ENCODE measurements at places on chromosomes 3 and 15. TPM values are rescaled to one million over a fixed set of nuclear protein-coding genes. Genes with fewer than 3 reads are reported as not detected.

The FANCD2 gene
- total RNA-seq = 26.8 TPM

DNA sequence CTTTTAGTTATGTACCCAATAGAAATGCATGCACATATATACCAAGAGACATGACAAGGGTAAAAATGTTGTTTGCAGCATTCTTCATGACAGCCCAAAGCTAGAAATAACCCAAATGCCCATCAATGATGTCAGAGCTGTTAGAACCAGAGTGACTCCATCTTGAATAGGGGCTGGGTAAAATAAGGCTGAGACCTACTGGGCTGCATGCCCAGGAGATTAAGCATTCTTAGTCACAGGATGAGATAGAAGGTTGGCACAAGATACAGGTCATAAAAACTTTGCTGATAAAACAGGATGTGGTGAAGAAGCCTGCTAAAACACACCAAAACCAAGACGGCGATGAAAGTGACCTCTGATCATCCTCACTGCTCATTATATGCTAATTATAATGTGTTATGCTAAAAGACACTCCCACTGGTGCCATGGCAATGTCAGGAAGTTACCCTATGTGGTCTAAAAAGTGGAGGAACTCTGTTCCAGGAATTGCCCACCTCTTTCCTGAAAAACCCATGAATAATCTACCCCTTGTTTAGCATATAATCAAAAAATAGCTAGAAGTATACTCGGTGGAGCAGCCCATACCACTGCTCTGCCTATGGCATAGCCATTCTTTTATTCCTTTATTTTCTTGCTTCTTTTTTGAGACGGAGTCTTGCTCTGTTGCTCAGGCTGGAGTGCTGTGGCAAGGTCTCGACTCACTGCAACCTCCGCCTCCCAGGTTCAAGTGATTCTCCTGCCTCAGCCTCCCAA, 32.9 kb downstream of the ZBTB11 start:
- peak; percentile 71 for DNase-seq

DNA sequence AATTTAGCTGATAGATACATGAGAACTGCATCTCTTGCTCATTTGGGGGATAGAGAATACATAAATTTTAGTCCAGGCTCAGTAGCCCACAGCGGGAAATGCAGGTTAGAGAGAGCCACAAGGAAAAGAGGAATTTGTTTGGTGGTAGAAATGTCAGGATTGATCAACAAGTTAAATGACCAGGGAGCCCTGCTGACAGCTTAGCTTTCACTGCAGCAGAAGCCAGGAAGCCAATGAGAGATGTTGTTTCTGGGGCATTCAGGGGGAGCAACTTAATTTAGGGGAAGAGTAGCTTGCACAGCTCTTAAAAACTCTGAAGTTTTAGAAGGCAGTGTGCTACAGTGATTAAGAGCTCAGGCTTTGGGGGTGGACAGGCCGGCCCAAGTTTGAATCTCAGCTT, 22.7 kb downstream of the ARHGEF26 start:
- DNase-seq = no peak

GRCh38 chr3:14569474-14570000, 29.4 kb upstream of the GRIP2 start:
- DNase-seq = no peak
